ENCODE measurements at places on chromosomes 5 and 9.

DNA sequence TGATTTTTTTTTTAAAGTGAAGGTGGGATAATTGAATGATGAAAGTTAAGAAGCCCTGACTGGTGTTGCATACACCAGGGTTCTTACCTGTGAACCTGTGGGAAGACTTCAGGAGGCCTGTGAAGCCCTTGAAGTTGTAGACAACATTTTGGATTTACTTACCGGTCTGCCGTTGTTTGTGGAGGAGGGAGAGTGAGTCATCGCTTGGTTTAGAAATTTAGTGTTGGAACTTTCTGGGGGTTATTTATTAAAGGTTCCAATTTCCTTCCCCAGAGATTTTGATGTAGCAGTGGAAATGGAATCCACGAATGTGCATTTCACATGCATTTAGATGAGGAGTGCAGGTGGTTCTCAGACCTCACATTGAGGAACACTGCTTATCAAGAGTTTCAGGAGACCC is 49.6 kb downstream of the ARHGAP26 start:
- DNase-seq, result no peak
- H3K27ac ChIP-seq, result no peak overlapping the region
- H3K36me3 ChIP-seq, result no peaks in the 10 kb centered on the region

DNA sequence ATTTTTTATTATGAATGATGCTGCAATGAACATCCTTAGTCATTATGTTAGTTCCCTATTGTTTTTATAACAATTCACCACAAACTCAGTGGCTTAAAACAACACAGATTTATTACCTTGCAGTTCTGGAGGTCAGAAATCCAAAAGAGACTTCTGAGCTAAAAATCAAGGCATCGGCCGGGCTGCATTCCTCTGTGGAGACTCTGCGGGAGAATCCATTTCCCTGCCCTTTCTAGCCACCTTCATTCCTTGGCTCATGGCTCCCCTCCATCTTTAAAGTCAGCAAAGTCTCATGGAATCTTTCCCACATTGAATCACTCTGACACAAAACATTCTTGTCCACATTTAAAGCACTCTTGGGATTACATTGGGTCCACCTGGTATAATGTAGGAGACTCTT is 38.6 kb downstream of the SNX18 start:
- DNase-seq, result no peak
- H3K4me3 ChIP-seq, result no peak overlapping the region
- no peaks in the 10 kb centered on the region for H3K27me3 ChIP-seq

DNA sequence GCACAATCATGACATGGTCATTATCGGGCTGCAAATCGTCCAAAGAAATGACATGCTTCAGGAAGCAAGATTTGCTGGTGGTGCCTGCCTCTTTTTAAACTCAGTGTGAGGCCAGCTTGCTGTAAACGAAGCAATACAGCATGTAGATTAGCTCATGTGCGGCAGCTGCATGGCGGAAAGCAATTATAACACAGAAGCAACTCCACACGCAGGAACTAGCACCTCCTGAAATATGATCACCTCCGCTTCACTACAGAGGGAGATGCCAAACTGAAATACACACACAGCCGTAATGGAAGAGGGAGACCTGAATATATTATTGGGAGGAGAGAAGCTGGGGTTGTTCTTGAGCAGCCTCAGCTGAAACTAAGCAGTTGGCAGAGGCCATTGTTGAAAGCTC is 312.5 kb downstream of the PSAT1 start:
- peaks cover 3% of the 10 kb centered on the region for H3K4me1 ChIP-seq
- H3K4me3 ChIP-seq, result no peak overlapping the region
- H3K36me3 ChIP-seq, result no peaks in the 10 kb centered on the region
- no peaks in the 10 kb centered on the region for H3K27me3 ChIP-seq

- no peaks in the 10 kb centered on the region for H3K36me3 ChIP-seq
- no peaks in the 10 kb centered on the region for H3K4me1 ChIP-seq
- no peak for DNase-seq
- no peaks in the 10 kb centered on the region for H3K27me3 ChIP-seq
- H3K4me3 ChIP-seq, result no peak overlapping the region
Measured at GRCh38 chr5:152089644-152090043, 165.0 kb upstream of the GLRA1 start.

- H3K27ac ChIP-seq, result no peak overlapping the region
- DNase-seq, result peak; percentile 85
- peaks cover 18% of the 10 kb centered on the region for H3K4me1 ChIP-seq
- H3K4me3 ChIP-seq, result no peak overlapping the region
- no peaks in the 10 kb centered on the region for H3K36me3 ChIP-seq
Measured at GRCh38 chr5:107466233-107466769, 204.4 kb downstream of the EFNA5 start.

- no peaks in the 10 kb centered on the region for H3K27me3 ChIP-seq
- peaks cover 17% of the 10 kb centered on the region for H3K4me1 ChIP-seq
- no peaks in the 10 kb centered on the region for H3K36me3 ChIP-seq
- no peak overlapping the region for H3K27ac ChIP-seq
- no peak for DNase-seq
Measured at GRCh38 chr9:133522073-133522910, 2.5 kb downstream of the MYMK start.

DNA sequence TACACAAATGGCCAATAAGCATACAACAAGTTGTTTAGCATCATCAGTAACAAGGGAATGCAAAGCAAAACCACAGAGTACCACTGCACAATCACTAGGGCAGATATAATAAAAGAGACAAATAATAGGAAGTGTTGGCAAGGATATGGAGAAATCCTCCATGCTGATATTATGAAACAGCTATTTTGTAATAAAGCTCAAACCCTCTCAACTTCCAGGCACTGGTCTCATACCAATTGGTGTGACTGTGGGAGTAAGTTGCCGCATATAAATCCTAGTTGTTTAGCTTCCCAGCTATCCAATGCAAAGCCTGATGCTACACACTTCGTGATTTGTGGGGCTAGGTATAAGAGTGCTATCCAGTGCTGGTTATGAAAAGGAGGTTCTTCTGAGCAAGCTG is 88.6 kb downstream of the SMIM23 start:
- DNase-seq, result no peak
- H3K36me3 ChIP-seq, result peaks cover 2% of the 10 kb centered on the region
- H3K27me3 ChIP-seq, result no peaks in the 10 kb centered on the region

DNA sequence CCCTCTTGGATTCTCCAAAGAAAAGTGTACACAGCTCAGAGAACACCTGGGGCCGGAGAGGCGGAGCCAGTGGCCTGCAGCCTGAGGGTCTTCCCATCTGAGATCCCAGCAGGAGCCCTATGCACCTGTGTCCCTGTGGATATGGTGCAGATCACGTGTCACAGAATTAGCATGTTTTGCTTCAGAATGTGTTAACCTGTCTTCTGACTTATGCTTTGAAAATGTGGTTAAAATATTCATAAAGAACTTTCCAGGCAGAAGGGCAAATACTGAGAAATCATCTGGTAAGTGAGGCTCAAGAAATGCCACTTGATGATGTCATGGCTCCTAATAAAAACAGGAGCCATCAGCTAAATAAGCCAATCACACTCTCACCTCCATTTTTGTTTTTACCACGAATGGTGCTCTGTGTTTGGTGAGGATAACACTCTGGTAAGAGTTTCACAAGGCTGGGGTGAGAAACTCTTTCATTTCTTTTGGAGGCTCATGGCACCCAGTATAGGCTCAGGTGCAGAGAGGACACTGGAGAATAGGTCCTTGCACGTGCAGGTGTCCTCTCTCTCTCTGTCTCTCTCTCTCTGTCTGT is 279.8 kb downstream of the FSTL4 start:
- H3K36me3 ChIP-seq, result no peaks in the 10 kb centered on the region
- no peak overlapping the region for H3K27ac ChIP-seq
- H3K4me3 ChIP-seq, result no peak overlapping the region
- no peak for DNase-seq

DNA sequence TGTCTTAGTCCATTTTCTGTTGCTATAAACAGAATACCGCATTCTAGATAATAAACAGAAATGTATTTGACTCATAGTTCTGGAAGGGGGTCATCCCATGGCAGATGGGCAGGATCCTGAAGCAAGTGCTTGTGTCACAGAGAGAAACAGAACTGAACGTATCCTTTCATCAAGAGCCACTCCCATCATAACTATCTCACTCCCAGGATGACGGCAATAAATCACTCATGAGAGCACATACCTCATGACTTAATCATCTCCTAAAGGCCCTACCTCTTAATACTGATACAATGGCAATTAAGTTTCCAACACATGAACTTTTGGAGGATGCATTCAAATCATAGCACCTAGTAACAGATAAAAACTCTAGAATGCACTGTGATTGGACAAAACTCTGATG is 142.9 kb downstream of the CAMK4 start:
- no peaks in the 10 kb centered on the region for H3K36me3 ChIP-seq
- no peak overlapping the region for H3K4me3 ChIP-seq
- H3K27me3 ChIP-seq, result no peaks in the 10 kb centered on the region
- DNase-seq, result no peak
- no peaks in the 10 kb centered on the region for H3K4me1 ChIP-seq

GRCh38 chr5:16115140-16115539 is 64.5 kb downstream of the MARCHF11 start:
- no peak overlapping the region for H3K4me3 ChIP-seq
- H3K36me3 ChIP-seq, result no peaks in the 10 kb centered on the region
- H3K27ac ChIP-seq, result no peak overlapping the region
- no peaks in the 10 kb centered on the region for H3K27me3 ChIP-seq

GRCh38 chr5:111225926-111226325 is 1.7 kb downstream of the CAMK4 start:
- no peak overlapping the region for H3K4me3 ChIP-seq
- H3K27me3 ChIP-seq, result no peaks in the 10 kb centered on the region
- DNase-seq, result no peak
- no peaks in the 10 kb centered on the region for H3K4me1 ChIP-seq
- no peaks in the 10 kb centered on the region for H3K36me3 ChIP-seq

- no peaks in the 10 kb centered on the region for H3K4me1 ChIP-seq
- H3K4me3 ChIP-seq, result no peak overlapping the region
- no peaks in the 10 kb centered on the region for H3K36me3 ChIP-seq
- no peak for DNase-seq
- H3K27ac ChIP-seq, result no peak overlapping the region
- no peaks in the 10 kb centered on the region for H3K27me3 ChIP-seq
Measured at GRCh38 chr5:107799306-107799705, 128.6 kb upstream of the EFNA5 start.

GRCh38 chr9:75712700-75713099 is 177.8 kb upstream of the PCSK5 start:
- no peaks in the 10 kb centered on the region for H3K36me3 ChIP-seq
- H3K27ac ChIP-seq, result no peak overlapping the region
- no peak for DNase-seq
- H3K4me1 ChIP-seq, result no peaks in the 10 kb centered on the region

DNA sequence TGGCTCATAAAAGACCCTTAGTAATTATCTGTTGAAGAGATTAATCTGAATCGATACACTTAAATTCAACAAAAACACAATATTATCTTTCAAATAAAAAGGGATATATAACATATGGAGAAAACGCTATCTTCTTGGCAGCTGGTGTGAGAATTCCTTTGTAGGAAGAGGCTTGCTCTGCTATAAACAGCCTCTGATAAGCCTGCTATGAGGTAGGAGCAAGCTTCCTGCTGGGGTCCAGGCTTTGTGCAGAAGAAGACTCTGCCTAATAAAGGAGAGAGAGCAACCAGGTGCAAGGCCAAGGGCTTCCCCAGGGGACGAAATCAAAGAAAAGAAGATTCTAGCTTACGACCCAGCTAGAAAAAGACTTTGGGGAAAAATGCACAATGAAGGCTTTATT is 43.3 kb upstream of the SSBP2 start:
- peak; percentile 47 for DNase-seq
- H3K36me3 ChIP-seq, result no peaks in the 10 kb centered on the region
- H3K4me3 ChIP-seq, result no peak overlapping the region
- no peaks in the 10 kb centered on the region for H3K4me1 ChIP-seq
- H3K27me3 ChIP-seq, result no peaks in the 10 kb centered on the region

GRCh38 chr9:131049829-131050715 is 41.1 kb downstream of the LAMC3 start:
- H3K4me1 ChIP-seq, result no peaks in the 10 kb centered on the region
- no peaks in the 10 kb centered on the region for H3K27me3 ChIP-seq
- peak; percentile 54 for DNase-seq
- H3K4me3 ChIP-seq, result no peak overlapping the region

- H3K27me3 ChIP-seq, result no peaks in the 10 kb centered on the region
- no peaks in the 10 kb centered on the region for H3K36me3 ChIP-seq
- H3K4me1 ChIP-seq, result no peaks in the 10 kb centered on the region
- no peak for DNase-seq
- H3K4me3 ChIP-seq, result no peak overlapping the region
Measured at GRCh38 chr5:106784846-106785245, 885.9 kb downstream of the EFNA5 start.

GRCh38 chr9:15843316-15843715 is 290.5 kb downstream of the CCDC171 start:
- no peaks in the 10 kb centered on the region for H3K27me3 ChIP-seq
- no peaks in the 10 kb centered on the region for H3K4me1 ChIP-seq
- no peak overlapping the region for H3K27ac ChIP-seq
- DNase-seq, result no peak

GRCh38 chr5:142847898-142848790 is 78.0 kb downstream of the ARHGAP26 start:
- H3K4me3 ChIP-seq, result no peak overlapping the region
- no peaks in the 10 kb centered on the region for H3K36me3 ChIP-seq
- no peaks in the 10 kb centered on the region for H3K27me3 ChIP-seq
- no peak for DNase-seq

GRCh38 chr5:39775086-39775796 is 350.5 kb upstream of the DAB2 start:
- DNase-seq, result peak; percentile 29
- H3K27ac ChIP-seq, result no peak overlapping the region
- no peak overlapping the region for H3K4me3 ChIP-seq
- H3K4me1 ChIP-seq, result no peaks in the 10 kb centered on the region
- H3K27me3 ChIP-seq, result no peaks in the 10 kb centered on the region
- H3K36me3 ChIP-seq, result no peaks in the 10 kb centered on the region

DNA sequence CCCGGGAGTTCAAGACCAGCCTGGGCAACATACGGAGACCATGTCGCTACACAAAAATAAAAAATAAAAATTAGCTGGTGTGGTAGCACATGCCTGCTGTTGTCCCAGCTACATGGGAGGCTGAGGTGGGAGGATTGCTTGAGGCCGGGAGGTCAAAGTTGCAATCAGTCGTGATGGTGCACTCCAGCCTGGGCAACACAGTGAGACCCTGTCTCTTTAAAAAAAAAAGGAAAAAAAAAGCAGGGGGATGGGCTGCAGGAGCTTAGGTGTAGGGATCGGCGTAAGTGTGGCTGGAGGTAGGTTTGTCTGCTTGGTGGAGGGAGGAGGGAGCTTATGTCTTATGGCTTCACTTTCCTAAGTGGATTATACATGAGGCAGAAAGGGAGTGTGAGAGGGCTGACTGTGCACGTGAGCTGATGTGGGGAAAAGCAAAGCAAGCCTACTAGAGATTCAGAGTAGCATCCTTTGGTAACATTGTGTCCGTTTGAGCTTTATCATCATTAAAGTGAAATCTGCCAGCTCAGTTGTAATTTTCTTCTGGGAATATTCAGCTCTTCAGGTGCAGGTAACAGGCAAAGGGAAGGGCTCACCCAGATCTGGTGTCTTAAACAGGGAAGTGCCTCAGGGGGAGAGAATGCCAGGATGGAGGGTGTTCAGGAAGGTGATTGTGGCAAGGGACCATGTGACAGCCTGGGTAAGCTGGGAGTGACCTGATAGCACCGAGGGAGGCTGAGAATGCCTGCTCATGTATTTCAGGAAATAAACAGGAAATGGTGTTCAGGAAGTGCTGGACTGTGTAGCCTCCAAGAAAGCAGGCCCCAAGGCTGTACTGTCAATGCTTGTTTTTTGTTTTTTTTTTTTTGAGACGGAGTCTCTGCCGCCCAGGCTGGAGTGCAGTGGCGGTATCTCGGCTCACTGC is 17.6 kb upstream of the SETX start:
- DNase-seq, result peak; percentile 25
- no peak overlapping the region for H3K27ac ChIP-seq
- H3K27me3 ChIP-seq, result no peaks in the 10 kb centered on the region
- peaks cover 3% of the 10 kb centered on the region for H3K36me3 ChIP-seq
- H3K4me3 ChIP-seq, result no peak overlapping the region

Measured in mesendoderm (in vitro differentiated cells).